ENCODE measurements at places on chromosomes 3 and 15.

GRCh38 chr15:62426387-62426956 lies 261.4 kb upstream of the C2CD4B start:
- DNase-seq, result no peak

DNA sequence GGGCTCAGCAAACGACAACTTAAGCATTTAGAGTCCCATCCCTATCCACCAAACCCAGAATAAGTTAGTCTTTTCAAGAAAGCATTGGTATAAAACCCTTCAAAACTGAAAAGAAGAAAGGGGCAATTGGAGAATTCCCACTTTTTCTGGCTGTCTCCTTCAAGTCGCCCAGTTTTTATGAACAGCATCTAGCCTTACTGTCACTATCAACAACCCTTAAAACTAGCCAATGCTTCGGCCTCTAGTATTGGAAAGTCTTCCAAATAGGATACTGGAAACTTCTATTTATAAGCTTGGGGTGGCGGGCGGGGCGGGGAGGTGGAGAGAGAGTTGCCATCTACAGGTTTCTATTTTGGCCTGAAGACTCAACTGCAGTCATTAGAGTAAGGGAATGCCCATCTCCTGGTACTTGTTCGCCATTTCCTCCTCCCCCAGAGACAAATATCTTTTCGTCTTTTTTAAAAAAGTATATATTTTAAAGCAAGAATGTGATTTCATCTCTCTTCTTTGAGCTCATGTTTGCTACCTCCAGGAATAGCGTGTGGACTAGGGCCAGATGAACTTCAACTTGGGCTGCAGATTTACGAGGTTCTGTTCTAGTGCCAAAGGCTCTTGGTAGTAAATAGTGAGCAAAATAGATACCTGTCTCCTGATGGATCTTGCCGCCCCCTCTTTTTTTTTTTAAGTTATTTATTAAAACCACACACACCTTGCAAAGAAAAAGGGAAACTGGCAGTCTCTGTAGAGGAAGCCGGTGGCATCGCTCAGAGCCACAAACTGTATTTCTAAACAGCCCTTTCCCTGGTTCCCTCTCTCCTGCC lies 2.7 kb downstream of the BCL6 start:
- DNase-seq, result no peak

DNA sequence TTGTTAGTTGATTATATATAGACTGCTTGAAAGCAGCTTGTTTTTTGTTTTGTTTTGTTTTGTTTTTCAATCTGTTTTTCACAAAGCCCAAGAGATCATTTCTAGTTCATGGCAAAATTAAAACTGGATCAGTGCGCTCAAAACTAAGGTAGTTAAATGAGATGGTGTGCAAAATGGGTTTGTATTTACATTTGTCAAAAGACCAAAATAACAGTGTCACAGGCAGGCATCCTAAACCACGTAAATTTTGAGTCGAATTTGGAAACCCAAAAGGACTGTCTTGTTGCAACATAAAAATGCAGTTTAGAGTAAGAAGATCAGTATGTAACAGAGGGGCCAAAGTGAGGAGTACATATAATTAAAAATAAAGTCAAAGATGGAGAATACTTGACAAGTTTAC lies 2.4 kb downstream of the DMXL2 start:
- DNase-seq, result no peak

DNA sequence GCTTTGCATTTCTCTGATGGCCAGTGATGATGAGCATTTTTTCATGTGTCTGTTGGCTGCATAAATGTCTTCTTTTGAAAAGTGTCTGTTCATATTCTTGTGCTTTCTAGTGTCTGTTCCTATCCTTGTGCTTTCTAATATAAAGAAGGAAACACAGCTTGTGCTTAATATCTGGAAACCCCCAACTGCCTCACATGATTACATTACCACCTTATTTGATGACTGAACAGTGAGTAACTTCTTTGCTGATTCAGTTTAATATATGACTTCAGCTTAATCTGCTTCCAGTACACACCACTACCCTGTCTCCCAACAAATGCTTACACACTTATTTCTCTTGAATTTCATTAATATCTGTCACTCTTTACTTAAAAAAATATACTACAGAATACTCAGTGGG lies 835.1 kb downstream of the EDEM1 start:
- no peak for DNase-seq

DNA sequence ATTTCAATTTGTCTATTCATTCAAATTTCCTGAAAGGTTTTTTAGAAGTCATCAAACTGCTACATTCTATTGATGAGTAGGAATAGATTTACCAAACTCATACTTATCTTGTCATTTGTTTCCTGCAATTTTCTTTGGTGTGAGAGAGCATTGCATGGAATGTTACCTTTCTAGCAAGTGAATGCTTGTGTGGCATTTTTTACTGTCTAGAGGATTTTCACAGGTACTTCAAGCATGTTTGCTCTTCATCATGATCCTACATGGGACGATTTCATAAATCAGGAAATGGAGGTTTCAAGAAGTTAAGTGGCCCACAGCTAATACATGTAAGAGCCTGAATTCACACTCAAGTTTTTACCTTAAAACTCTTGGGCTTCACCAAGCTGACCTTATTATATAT lies 26.1 kb downstream of the TGFBR2 start:
- no peak for DNase-seq

Data from activated CD4-positive, CD25-positive, alpha-beta regulatory T cell treated with anti-CD3 and anti-CD28 coated beads, Interleukin-2, amount 50 U/mL, for 72 hours (primary cell).